ENCODE measurements at places on chromosomes 3 and 15. TPM values are rescaled to one million over a fixed set of nuclear protein-coding genes. Genes with fewer than 3 reads are reported as not detected.

DNA sequence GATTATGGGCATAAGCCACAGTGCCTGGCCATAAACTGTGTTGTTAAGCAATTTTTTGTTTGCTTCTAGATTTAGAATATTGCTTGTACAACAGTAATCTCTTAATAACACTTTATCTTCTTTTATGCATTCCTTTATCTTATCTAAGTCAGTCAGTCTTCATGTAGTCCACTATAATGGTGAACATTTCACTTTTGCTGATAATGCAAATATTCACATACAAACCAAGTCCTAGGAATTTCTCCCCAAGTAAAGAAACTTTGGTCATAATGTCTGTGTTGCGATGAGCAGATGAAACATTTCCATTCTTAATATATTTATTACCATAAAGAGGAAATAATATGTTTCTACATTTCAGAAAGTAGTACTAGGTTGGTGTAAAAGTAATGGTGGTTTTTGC is 765.8 kb upstream of the ARRDC4 start:
- no peak overlapping the region for H3K27ac ChIP-seq
- no peaks in the 10 kb centered on the region for H3K4me1 ChIP-seq
- H3K27me3 ChIP-seq, result no peaks in the 10 kb centered on the region
- H3K36me3 ChIP-seq, result no peaks in the 10 kb centered on the region
- no peak for DNase-seq
- no peak overlapping the region for H3K4me3 ChIP-seq

- peak within 1 kb of the TSS; percentile 86 for H3K4me3 ChIP-seq
- H3K27ac ChIP-seq, result peak within 1 kb of the TSS; percentile 85
- DNase-seq, result peak; percentile 20
- H3K36me3 ChIP-seq, result no peaks in the 10 kb centered on the region
- no peaks in the 10 kb centered on the region for H3K27me3 ChIP-seq
Observed at GRCh38 chr15:66293419-66294156, at the start of gene DIS3L. DIS3L (plus strand) TSS chr15:66293568; CDS start chr15:66293597, 29 bp downstream.

GRCh38 chr3:132911741-132912415 is 126.3 kb upstream of the TMEM108 start:
- no peaks in the 10 kb centered on the region for H3K36me3 ChIP-seq
- no peak overlapping the region for H3K27ac ChIP-seq
- no peak overlapping the region for H3K4me3 ChIP-seq
- no peaks in the 10 kb centered on the region for H3K4me1 ChIP-seq
- DNase-seq, result no peak

DNA sequence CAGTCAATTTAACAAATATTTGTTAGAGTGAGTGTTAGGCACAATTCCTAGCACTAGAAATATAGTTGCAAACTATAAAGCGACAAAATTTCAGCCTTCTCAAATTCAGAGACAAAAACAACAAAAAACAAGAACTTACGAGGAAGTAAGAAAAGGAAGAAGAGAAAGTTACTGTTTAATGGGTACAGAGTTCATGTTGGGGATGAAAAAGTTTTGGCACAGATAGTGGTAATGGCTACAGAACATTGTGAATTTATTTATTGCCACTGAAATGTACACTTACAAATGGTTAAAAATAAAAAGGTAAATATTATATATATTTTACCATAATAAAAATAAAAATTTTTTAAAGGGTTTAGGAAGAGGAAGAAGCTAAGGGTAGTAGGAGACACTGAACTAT is 21.3 kb downstream of the CCDC14 start:
- DNase-seq, result no peak
- H3K4me3 ChIP-seq, result no peak overlapping the region
- no peaks in the 10 kb centered on the region for H3K27me3 ChIP-seq
- H3K36me3 ChIP-seq, result peaks cover 13% of the 10 kb centered on the region

DNA sequence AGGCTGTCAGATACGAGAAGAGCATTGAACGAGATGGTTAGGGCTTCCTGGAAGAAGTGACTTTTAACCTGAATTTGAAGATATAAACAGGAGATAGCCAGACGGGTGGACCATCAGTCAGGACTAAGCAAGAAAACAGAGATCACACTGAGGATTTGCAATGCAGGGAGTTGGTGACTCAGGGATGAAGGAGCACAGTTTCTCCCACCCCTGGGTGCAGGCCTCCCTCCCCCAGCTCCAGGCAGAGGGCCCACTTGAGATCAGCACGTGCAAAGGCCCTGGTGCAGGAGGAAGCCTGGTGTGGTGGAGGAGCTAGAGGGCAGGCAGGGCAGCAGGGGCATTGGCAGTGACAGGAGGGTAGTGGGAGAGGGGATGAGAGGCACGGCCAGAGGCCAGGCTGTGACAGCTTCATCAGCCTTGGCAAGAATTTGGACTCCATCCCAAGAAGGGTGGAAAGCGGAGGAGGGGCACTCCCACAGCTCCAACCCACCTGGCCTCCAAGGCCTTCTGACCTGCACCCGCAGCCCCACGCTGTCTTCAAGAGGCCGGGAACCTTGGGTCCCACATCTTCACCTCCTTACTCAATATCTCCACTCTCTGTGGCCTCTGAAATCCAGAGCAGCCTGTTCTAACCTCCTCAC is 8.7 kb upstream of the PCSK6 start:
- DNase-seq, result no peak
- H3K27me3 ChIP-seq, result peaks cover 67% of the 10 kb centered on the region
- no peaks in the 10 kb centered on the region for H3K36me3 ChIP-seq
- no peak overlapping the region for H3K27ac ChIP-seq

The ASB14 gene
- total RNA-seq, result not detected

GRCh38 chr3:168034152-168034928 is 61.4 kb downstream of the GOLIM4 start:
- no peak overlapping the region for H3K27ac ChIP-seq
- peaks cover 18% of the 10 kb centered on the region for H3K36me3 ChIP-seq
- H3K27me3 ChIP-seq, result no peaks in the 10 kb centered on the region

- no peak overlapping the region for H3K27ac ChIP-seq
- no peak for DNase-seq
- no peaks in the 10 kb centered on the region for H3K27me3 ChIP-seq
Observed at GRCh38 chr3:169475576-169475975, 187.9 kb downstream of the MECOM start.

DNA sequence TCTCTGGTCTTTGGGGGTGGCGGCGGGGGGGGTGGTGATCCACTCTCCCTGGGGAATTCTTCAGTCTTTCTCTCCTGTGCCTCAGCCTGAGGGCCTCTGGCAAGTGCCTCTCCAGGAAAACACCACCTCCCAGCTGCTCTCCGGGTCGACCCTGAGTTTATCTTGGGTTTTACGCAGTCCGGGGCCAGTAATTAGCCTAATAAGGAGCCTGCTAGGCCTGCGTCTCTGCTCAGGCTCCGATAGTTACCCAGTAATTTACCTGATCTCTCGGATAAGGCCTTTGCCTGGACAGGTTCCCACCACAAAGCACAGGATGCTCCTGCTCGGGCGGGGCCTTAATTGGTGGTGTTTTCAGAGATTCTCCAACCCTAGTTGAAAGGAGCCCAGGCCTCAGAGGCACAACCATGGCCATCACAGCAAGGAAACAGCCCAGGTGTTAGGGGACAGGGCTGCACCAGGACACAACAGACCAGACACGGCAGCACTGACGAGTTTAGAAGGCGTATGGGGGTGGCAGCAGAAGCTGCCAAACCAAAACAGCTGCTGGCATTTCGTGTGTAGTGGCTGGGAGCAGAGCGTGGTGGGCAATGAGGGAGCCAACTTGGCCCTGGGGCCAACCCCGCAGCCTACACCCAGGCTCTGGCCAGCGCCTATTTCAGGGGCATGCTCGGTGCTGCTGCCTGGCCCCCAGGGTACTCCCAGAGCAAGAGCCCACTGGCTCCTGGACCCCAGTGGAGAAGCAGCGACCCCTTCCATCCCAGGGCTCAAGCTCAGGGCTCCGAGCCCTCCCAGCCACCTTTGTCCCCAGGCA is 71.4 kb downstream of the KLF13 start:
- no peak overlapping the region for H3K4me3 ChIP-seq
- H3K36me3 ChIP-seq, result no peaks in the 10 kb centered on the region
- no peak for DNase-seq
- H3K27me3 ChIP-seq, result no peaks in the 10 kb centered on the region

DNA sequence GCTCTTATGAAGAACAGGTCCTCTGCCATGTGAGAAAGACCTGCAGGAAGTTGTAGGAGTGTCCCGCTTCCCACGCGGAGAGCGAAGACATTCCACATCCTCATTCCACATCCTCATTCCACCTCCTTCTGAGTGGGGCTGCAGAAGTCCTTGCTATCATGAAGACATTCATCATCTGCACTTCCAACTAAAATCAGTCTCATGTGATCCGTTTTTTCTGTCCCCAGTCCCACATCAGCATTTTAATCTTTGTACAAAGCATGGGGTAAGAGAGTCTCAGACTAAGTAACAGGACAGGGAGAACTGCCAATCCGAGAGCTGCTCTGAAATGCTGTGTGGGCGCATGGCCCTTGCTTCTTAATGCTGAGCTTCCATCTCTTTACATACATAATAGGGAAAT is 227.2 kb downstream of the RSRC1 start:
- no peak overlapping the region for H3K4me3 ChIP-seq
- no peaks in the 10 kb centered on the region for H3K27me3 ChIP-seq
- no peaks in the 10 kb centered on the region for H3K36me3 ChIP-seq
- no peak overlapping the region for H3K27ac ChIP-seq

- no peak for DNase-seq
- H3K4me3 ChIP-seq, result no peak overlapping the region
- peaks cover 13% of the 10 kb centered on the region for H3K4me1 ChIP-seq
- H3K36me3 ChIP-seq, result no peaks in the 10 kb centered on the region
- no peak overlapping the region for H3K27ac ChIP-seq
Observed at GRCh38 chr3:188385295-188385694, 231.3 kb downstream of the LPP start.

GRCh38 chr3:120566243-120566975 is 29.7 kb upstream of the NDUFB4 start:
- no peak overlapping the region for H3K27ac ChIP-seq
- no peaks in the 10 kb centered on the region for H3K36me3 ChIP-seq
- H3K4me1 ChIP-seq, result 0 out of 2 replicates have a peak, but pooled peaks cover 2% of the 10 kb centered on the region
- DNase-seq, result no peak

- peaks cover 6% of the 10 kb centered on the region for H3K36me3 ChIP-seq
- H3K27ac ChIP-seq, result no peak overlapping the region
- H3K4me1 ChIP-seq, result no peaks in the 10 kb centered on the region
- H3K27me3 ChIP-seq, result no peaks in the 10 kb centered on the region
- no peak for DNase-seq
Observed at GRCh38 chr3:130677343-130677742, 69.3 kb downstream of the PIK3R4 start.

GRCh38 chr15:29942143-29942542 is 119.9 kb upstream of the TJP1 start:
- H3K36me3 ChIP-seq, result no peaks in the 10 kb centered on the region
- no peak overlapping the region for H3K4me3 ChIP-seq
- no peaks in the 10 kb centered on the region for H3K27me3 ChIP-seq
- H3K4me1 ChIP-seq, result peaks cover 9% of the 10 kb centered on the region

Measured in IMR-90 (cell line).